ENCODE measurements at places on chromosomes 5 and 9.

DNA sequence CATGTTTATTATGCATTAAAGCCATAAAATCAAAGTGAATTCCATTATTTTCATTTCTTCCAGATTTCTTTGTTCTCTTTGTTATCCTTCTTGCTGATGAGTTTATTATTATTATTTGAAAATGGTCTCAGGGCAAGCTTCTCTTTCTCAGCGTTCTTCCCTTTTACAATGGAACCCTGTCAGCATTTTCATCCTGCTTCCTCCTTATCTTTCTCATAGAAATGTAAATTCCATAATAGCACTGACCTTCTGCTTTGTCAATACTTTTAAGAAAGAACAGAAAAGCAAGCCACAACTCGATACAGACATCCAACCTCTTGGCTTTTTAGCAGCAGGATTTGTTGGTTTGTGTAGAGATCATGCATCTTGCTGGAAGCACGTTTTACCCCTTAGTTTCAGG lies 114.0 kb upstream of the BASP1 start:
- H3K36me3 ChIP-seq: no peaks in the 10 kb centered on the region
- H3K27ac ChIP-seq: no peak overlapping the region
- H3K4me3 ChIP-seq: no peak overlapping the region
- no peaks in the 10 kb centered on the region for H3K4me1 ChIP-seq

GRCh38 chr5:132385326-132386105 lies 16.0 kb downstream of the SLC22A5 start:
- H3K4me3 ChIP-seq: no peak overlapping the region
- DNase-seq: peak; percentile 49
- peak overlapping the region; percentile 82 for H3K27ac ChIP-seq
- H3K4me1 ChIP-seq: peaks cover 50% of the 10 kb centered on the region

- H3K4me1 ChIP-seq: no peaks in the 10 kb centered on the region
- no peak for DNase-seq
- no peaks in the 10 kb centered on the region for H3K36me3 ChIP-seq
- no peak overlapping the region for H3K27ac ChIP-seq
- no peaks in the 10 kb centered on the region for H3K27me3 ChIP-seq
Observed at GRCh38 chr5:37435261-37435660, 56.1 kb downstream of the WDR70 start.

DNA sequence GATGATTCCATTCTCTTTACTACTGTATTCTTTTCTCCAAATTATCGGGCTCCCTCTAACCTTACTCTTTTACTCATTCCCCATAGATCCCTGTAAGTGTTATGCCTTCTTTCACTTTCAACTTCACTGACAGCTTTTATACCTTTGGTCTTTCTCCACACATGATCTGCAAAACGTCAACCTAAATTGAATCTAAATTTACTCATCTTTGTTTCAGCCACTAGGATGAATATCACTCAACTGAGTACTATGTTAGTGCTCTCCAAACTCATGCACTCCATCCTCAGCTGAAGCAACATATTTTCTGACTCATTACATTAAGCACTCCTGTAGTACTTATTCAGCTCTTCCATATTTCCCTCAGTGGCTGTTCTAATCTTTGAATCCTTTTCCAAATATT lies 133.4 kb downstream of the ADAMTS19 start:
- no peak overlapping the region for H3K27ac ChIP-seq
- no peak overlapping the region for H3K4me3 ChIP-seq
- H3K27me3 ChIP-seq: no peaks in the 10 kb centered on the region

DNA sequence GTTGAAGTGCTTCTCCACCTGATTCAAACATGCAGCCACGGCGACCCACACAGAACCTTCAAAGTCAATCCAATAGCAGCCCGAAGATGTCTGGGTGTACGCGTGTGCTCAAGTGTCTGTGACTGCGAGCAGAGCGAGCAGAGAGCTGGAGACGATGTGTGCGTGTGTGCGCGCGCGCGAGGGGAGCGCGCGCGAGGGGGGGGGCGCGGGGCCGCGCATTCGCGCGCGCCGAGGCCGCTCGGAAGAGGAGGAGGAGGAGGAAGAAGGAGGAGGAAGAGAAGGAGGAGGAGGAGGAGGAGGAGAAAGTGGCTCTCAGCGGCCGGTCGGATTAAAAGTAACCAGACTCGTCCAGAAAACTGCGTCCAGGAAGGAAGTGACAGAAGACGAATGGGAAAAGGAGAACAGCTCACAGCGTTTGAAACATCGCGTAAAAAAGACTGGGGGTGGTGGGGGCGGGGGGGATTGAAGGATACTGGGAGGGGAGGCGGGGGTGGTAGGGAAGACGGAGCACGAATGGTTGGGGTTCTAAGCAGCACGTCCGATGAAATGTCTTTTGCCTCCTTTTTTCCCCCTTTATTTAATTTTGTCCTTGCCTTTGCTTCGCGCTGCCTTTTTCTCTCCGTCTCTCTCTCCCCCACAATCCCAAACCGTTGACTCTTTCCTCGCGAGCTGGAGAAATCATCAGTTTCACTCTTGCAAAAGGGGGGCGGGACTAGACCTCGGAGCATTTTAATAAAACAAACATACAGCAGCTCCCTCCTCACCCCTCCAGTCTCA lies at the start of gene MEF2C:
TSS of gene MEF2C (minus strand) at position 126 of the 777 bp plus-strand sequence. CDS start 59,396 bp downstream, outside the sequence.
- no peaks in the 10 kb centered on the region for H3K4me1 ChIP-seq
- peak; percentile 91 for DNase-seq
- H3K27me3 ChIP-seq: no peaks in the 10 kb centered on the region
- H3K4me3 ChIP-seq: peak within 1 kb of the TSS; percentile 60
- H3K27ac ChIP-seq: peak within 1 kb of the TSS; percentile 93

- H3K4me1 ChIP-seq: no peaks in the 10 kb centered on the region
- H3K36me3 ChIP-seq: no peaks in the 10 kb centered on the region
- no peak for DNase-seq
- no peak overlapping the region for H3K27ac ChIP-seq
- no peak overlapping the region for H3K4me3 ChIP-seq
Observed at GRCh38 chr9:124684169-124684568, 86.9 kb downstream of the NR6A1 start.

- no peak overlapping the region for H3K27ac ChIP-seq
- H3K27me3 ChIP-seq: no peaks in the 10 kb centered on the region
- no peak for DNase-seq
Observed at GRCh38 chr9:137354845-137355760, 53.0 kb upstream of the NRARP start.

DNA sequence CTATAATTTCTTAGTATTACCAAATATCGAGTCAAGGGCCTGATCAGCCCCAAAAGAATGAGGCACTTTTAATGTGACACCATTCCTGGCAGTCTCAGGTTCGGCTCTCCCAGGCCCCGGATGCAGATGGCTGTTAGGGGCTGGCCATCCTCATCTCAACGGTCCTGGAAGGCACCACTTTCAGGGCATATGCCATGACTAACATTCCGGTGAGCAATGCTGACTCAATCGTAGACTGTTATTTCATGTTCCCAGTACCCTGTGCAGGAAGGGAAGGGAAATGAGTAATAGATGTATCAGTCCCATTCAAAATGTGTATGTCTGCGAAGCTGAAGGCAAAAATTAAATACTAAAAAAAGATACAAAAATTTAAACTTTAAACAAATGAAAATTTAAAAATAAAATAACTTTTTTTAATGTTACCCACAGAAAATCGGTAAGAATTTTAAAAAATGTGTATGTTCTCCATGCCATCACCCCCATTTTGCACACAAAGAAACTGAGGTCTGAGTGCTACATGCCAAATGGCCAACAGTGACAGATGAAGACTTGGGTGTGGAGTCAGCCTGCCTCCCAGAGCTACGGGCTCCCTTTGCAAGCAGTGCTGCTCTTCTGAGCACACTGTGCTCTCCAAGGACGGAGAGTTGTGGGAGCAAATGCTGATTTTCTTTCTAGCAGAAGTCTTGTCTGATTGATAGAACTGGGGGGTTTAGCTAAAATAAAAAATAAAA lies 79.0 kb downstream of the GLDC start:
- peak; percentile 26 for DNase-seq
- H3K27ac ChIP-seq: peak overlapping the region; percentile 43
- H3K4me3 ChIP-seq: no peak overlapping the region
- no peaks in the 10 kb centered on the region for H3K27me3 ChIP-seq

- H3K27me3 ChIP-seq: no peaks in the 10 kb centered on the region
- H3K27ac ChIP-seq: no peak overlapping the region
Observed at GRCh38 chr5:150227606-150228273, 37.9 kb downstream of the SLC6A7 start.

GRCh38 chr5:180688330-180689070 lies 39.1 kb upstream of the FLT4 start:
- no peaks in the 10 kb centered on the region for H3K36me3 ChIP-seq
- no peak for DNase-seq
- H3K4me1 ChIP-seq: no peaks in the 10 kb centered on the region

DNA sequence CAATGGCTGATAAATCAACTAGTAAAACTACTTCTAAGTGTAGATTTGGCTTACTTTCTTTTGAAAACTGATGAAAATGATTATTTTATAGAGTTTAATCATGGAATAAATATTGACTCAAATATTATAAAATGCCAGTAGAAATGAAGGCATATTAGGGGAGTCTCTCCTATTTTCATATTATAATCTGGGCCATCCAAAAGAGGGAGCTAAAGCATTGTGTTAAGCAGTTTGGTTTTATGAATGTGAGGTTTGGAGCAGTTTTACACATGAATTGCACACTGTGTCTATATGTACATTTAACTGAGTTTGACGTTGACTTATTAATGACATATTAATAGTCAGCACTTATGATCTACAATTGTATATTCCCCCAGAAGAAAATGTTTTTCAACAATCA lies 17.4 kb downstream of the CDH9 start:
- H3K27me3 ChIP-seq: no peaks in the 10 kb centered on the region
- H3K27ac ChIP-seq: no peak overlapping the region
- no peak overlapping the region for H3K4me3 ChIP-seq
- H3K36me3 ChIP-seq: no peaks in the 10 kb centered on the region
- no peak for DNase-seq
- H3K4me1 ChIP-seq: no peaks in the 10 kb centered on the region

- no peaks in the 10 kb centered on the region for H3K27me3 ChIP-seq
- H3K4me1 ChIP-seq: no peaks in the 10 kb centered on the region
- no peaks in the 10 kb centered on the region for H3K36me3 ChIP-seq
Observed at GRCh38 chr5:3896098-3896497, 300.5 kb downstream of the IRX1 start.

DNA sequence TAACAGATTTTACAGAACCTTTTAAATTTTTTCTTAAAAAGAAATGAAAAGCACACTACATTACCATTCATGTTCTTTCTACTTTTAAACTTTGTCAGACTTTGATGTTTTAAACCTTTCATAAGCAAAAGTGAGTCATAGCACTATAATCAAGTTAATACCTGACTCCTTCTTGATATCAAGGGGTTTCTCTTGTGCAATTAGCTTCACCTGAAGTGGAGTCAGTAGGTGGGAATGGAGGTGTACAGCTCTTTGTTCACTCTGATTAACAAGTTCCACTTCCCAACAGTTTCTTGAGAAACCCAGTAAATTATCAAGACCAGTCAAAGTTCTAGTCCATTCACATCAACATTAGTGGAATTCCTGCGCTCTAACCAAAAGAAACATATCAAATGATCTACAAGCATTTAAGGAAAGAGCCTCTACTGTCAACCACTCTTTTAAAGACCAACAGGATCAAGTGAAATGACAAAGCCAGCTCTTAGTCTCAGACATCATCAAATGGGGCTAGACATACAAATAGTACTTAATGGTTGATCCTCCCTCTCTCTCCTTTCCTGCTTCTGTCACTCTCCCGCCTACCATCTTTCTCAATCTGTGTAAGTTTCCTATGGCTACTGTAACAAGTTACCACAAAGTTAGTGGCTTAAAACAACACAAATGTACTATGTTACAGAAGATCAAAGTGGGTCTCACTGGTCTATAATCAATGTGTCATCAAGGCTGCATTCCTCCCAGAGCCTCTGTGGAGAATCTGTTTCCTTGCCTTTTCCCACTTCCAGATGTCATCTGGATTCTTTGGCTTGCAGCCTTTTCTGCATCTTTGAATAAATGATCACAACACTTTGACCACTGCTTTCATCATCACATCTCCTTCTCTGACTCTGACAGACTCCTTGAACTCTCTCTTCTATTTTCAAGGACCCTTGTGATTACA lies 68.0 kb downstream of the HINT1 start:
- no peak for DNase-seq
- no peaks in the 10 kb centered on the region for H3K27me3 ChIP-seq
- no peaks in the 10 kb centered on the region for H3K4me1 ChIP-seq
- no peak overlapping the region for H3K27ac ChIP-seq

- no peak for DNase-seq
- no peak overlapping the region for H3K27ac ChIP-seq
- peaks cover 22% of the 10 kb centered on the region for H3K4me1 ChIP-seq
- no peak overlapping the region for H3K4me3 ChIP-seq
- no peaks in the 10 kb centered on the region for H3K27me3 ChIP-seq
- H3K36me3 ChIP-seq: no peaks in the 10 kb centered on the region
Observed at GRCh38 chr5:34866989-34867471, 28.1 kb downstream of the TTC23L start.

DNA sequence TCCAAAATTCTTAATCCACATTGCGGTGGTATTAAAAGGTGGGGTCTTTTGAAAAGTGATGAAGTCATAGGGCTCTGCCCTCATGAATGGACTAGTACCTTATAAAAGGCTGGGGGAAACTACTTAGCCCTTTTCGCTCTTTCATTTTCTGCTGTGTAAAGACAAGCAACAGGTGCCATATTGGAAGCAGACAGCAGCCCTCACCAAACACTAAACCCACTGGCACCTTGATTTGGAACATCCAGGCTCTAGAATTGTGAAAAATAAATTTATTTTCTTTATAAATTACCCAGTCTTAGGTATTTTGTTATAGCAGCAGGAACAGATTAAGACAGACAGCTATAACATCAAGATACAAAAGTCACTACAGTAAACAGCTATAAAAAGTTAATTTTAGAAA lies 12.8 kb downstream of the PJA2 start:
- no peaks in the 10 kb centered on the region for H3K27me3 ChIP-seq
- no peak for DNase-seq
- no peaks in the 10 kb centered on the region for H3K36me3 ChIP-seq
- H3K4me3 ChIP-seq: no peak overlapping the region
- no peak overlapping the region for H3K27ac ChIP-seq

GRCh38 chr9:99748676-99749075 lies 73.0 kb upstream of the NR4A3 start:
- no peak for DNase-seq
- H3K36me3 ChIP-seq: no peaks in the 10 kb centered on the region
- H3K27me3 ChIP-seq: no peaks in the 10 kb centered on the region

DNA sequence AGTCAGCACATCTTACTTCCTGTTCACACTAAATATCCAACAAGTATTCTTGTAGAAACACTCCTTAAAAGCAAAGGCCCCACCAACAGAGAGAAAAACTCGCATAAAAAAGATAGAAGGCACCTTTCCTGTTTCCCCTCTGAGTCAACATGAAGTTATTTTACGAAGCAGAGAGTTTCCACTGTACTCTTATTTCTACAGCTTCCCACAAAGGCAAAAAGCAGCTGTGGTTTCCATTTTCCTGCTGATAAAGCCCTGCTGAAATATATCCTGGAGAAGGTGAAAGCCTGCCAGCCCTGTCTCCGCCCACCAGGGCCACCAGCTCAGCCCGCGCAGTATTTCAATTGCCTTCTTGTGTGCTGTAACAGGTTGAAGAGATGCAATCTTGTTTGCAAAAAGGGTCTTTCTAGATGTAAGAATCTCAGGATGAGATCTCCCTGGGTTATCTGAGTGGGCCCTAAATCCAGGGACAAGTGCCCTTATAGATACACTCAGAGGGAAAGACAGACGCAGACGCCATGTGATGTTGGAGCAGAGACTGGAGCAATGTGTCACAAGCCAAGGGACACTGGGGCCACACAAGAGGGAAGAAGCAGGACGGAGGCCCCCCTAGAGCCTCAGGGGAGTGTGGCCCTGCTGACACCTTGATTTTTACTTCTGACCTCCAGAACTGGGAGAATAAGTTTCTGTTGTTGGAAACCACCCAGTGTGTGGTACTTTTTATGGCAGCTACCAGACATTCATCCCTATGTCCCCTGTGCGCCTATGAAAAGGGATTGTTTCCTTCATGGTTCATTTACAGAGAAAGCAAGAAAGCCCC lies 19.9 kb downstream of the SEMA4D start:
- H3K36me3 ChIP-seq: no peaks in the 10 kb centered on the region
- H3K27me3 ChIP-seq: no peaks in the 10 kb centered on the region
- DNase-seq: no peak
- no peak overlapping the region for H3K4me3 ChIP-seq
- no peaks in the 10 kb centered on the region for H3K4me1 ChIP-seq

All from tibial artery (tissue), 4 donors.